ENCODE measurements at places on chromosomes 1 and 21.

DNA sequence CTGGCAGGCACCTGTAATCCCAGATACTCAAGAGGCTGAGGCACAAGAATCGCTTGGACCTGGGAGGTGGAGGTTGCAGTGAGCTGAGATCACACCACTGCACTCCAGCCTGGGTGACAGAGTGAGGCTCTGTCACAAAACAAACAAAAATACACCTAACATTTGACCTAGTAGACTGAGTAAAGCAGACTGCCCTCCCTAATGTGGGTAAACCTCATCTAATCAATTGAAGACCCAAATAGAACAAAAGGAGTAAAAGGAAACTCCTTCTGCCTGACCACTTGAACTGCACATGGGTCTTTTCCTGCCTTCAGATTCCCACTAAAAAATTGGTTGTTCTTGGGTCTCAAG lies 19.0 kb upstream of the RBM15 start:
- no peak for DNase-seq

GRCh38 chr1:14529475-14529874 lies 69.0 kb upstream of the KAZN start:
- DNase-seq, result no peak

- DNase-seq, result no peak
These were observed 99.4 kb downstream of the VAV3 start for GRCh38 chr1:107865627-107866026.

- no peak for DNase-seq
These were observed 15.0 kb upstream of the TMEM201 start for GRCh38 chr1:9573723-9574122.

DNA sequence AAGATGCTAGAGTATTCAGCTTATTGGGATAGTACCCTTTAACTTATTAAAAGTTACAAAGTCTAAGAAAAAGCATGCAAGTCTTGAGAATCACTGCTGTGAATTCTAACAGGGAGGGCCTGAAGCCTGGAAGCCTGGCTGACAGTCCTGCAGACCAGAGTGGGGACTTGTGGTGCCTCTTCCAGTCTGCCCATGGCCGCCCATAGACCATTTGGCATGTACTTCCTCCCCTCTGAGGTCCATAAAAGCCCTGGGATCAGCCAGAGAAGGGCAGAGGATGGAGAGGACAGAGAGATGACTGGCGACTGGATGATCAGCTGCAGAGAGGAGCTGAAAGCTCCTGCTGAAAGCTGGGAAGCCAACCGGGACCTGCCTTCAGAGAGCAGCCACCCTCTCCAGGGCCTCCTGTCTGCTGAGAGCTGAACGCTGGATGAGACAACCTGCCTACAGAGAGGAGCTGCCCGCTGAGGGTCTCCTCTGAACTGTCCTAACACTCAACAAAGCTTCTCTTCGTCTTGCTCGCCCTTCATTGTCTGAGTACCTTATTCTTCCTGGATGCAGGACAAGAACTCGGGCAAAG lies 12.5 kb upstream of the SLC1A7 start:
- no peak for DNase-seq

- DNase-seq, result no peak
These were observed 60.3 kb upstream of the PGD start for GRCh38 chr1:10338611-10339010.

DNA sequence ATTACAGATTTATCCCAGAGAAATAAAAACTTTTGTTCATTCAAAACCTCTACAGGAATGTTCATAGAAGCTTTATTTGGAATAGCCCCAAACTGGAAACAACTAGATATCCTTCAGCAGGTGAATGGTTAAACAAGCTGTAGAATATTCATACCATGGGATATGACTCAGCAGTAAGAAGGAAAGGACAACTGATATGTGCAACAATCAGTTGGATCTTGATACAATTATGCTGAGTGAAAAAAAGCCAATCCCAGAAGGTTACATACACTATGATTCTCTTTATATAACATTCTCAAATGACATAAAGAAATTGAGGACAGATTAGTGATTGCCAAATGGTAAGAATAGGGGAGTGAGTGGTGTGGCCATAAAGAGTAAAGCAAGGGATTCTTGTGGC lies 376.7 kb downstream of the S1PR1 start:
- DNase-seq, result no peak

DNA sequence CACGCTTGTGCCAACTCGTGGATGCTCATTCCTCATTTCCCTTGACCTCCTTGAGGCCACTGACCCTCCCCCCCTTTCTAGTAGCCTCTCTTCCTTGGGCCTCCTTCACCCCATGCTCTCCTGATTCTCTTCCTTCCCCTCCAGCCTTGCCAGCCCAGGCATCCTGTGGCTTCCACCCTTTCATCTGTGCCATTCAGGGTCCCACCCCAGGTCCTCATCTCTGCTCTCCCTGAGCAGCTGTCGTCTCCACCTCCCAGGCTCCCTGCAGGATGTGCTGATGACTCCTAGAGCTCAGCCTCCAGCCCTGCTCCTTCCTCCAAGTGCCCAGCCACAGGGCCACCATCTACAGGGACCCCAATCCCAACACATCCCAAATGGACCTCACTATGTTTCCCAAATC lies 197.4 kb downstream of the GRIK3 start:
- DNase-seq, result no peak

GRCh38 chr21:27339902-27340301 lies 373.0 kb upstream of the ADAMTS5 start:
- no peak for DNase-seq

DNA sequence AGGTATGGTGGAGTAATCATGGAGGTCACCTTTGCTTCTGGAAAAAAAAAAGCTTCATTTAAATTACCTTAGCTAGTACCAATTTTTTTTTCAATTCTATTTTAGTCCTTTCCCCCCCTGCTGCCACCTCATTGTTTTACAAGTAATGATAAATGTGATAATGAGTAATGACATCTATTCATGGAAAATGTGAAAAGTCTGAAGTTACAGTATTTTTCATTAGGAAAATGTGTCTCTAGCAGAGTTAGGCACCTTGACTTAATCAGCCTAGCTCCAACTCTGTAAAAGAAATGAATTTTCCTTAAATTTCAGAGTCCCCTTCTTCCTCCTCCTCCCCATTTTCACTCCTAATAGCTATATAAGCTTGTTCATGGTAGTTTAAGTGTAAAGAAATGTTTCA lies 204.9 kb upstream of the USP25 start:
- no peak for DNase-seq

DNA sequence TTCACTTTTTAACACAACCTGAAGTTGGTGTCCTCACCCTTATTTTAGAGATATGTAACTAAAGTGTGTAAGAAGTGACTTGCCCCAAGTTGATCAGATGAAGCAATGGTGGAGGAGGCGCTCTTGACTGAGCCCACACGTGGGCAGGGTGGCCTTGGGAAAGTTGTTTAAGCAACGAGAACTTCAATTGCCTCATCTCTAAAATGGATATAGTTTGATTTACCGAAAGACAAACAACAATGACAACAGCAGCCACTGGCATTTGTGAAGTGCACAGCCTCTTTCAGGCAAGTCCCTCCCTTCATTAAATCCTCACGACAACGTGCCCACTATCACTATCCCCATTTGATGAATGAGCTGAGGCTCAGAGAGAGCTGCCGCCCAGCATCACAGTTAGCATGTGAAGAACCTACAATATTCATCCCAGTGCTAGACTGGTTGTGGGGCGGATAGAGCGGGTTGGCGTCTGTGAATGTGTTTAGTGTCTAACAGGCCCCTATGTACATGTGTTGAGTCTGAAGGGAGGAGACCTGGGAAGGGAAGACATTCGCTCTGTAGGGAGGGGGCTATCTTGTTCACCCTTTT lies 3.0 kb downstream of the IL22RA1 start:
- DNase-seq, result no peak

DNA sequence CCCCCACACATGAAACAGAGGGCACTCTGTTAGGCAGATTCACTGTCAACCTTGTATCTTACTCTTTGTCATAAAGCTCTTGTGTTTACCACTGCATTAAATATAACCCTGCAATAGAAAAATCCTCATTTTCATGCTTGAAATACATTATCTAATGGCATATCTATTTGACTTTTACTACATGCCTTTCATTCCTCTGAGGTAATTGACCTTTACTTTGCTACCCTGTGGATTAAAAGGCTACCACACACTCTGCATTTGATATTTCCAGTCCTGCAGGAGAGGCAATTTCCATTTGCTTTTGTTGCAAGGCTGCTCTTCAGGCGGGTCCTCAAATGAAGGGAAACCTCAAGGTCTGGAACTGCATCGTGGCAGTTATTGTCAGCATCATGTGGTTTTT lies 238.0 kb downstream of the NTNG1 start:
- no peak for DNase-seq

- DNase-seq, result no peak
These were observed 2.5 kb downstream of the FOXO6 start for GRCh38 chr1:41363591-41364320.

DNA sequence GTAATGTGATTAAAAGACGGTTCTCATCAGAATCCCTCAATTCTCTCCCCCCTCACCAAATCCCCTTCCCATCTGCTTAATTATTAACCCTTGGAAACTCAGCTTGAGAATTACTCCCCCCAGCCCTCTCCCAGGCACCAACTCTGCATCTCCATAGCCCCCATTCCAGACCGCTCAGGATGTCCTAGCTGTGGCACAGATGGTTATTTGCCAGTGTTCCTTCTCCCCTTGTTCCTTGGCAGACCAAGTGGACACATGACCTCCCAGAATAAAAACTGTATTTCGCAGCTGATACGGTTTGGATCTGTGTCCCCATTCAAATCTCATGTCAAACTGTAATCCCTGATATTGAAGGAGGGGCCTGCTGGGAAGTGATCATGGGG lies 14.6 kb downstream of the HENMT1 start:
- no peak for DNase-seq

- no peak for DNase-seq
These were observed 426.5 kb upstream of the DAB1 start for GRCh38 chr1:57850176-57850940.

DNA sequence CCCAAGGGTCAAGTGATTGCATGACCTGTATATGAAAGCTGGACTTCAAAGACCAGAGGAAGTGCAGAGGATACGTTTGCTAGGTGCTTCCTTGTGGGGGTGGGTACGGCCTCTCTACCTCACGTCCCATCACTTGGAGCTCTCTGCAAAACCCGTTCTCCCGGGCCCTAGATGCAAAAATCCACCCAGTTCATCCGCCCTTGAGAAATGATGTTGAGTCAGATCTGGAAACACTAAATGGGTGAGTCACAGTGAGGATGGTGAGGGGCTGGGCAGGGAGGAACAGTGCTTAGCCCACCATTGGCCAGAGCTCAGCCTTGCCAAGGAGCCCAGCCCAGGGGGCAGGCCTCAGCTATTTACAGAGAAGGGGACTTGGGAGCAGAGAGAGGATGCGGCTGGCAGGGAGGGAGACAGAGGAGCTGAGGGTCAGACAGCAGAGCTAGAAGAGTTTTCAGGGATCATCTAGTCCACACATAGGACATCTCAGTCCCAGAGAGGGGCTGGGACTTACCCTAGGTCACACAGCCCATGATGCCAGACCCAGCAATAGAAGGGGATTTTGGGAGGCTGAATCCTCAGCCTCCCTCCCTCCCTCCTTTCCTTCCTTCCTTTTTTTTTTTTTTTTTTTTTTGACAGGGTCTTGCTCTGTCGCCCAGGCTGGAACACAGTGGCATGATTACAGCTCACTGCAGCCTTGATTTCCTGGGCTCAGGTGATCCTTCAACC lies 14.6 kb downstream of the ARHGEF10L start:
- no peak for DNase-seq

DNA sequence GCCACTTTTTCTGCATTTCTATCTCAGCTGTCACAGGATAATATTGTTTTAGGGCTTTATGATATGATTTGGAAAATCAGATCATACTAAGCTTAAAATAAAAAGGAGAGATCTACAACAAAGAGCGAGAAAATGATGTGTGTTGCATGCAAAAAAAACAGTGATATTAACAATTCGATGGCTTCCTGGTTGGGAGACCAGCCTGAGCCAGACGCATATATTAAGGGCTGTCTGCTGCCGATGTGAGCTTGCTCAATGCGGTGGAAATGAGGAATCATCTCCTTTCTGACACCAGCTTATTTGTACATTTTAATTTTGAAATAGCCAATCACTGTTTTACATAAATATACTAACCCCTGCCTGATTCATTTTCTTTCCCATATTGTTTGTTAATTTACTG lies 862.6 kb downstream of the USP25 start:
- DNase-seq, result no peak

DNA sequence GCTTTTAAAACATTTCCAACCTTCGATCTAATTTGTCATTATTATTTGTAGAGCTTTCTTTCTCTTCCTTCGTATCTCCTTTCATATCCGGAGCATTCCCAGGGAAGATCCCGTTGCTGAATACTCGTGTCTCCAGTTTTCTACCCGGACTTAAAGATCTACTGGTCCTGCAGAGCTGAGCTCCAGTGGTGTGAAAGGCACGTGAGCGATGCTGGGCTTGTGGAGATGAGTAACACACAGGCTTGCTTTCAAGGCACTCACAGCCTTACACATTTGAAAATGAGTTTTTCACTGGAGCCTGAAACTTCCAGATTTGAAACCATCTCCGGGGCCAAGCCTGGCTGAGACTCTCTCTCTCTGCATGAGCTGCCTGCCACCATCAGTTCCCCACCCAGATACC lies 428.3 kb downstream of the KIF26B start:
- DNase-seq, result no peak

GRCh38 chr1:46804027-46804889 lies 5.4 kb downstream of the CYP4B1 start:
- DNase-seq, result no peak

Data from activated gamma-delta T cell treated with anti-CD3 and anti-CD28 coated beads, Interleukin-2, amount 50 U/mL, for 16 hours (primary cell).